Daoy (cell line): ENCODE measurements at places on chromosomes 6 and 20. TPM values are rescaled to one million over a fixed set of nuclear protein-coding genes. Genes with fewer than 3 reads are reported as not detected.

DNA sequence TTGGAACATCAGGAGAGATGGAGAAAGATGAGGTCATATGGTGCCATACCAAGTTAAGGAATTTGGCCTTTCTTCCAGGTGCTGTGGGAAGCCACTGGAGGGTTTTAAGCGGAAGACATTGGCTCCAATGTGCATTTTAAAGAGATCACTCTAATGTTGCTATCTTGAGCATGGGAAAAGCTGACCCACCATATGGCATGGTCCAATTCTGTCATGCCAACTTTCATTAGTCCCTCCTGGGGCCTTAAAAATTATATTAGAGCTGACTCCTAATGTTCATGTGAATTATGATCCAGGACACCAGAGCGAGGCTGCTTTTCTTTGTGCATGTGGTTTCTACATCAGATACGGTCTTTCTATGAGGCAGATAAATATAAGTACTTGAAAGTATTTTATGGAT, 335.0 kb upstream of the TSHZ2 start:
- no peak for DNase-seq

GRCh38 chr6:44058617-44059358, 68.5 kb downstream of the MRPL14 start:
- DNase-seq = peak; percentile 99

DNA sequence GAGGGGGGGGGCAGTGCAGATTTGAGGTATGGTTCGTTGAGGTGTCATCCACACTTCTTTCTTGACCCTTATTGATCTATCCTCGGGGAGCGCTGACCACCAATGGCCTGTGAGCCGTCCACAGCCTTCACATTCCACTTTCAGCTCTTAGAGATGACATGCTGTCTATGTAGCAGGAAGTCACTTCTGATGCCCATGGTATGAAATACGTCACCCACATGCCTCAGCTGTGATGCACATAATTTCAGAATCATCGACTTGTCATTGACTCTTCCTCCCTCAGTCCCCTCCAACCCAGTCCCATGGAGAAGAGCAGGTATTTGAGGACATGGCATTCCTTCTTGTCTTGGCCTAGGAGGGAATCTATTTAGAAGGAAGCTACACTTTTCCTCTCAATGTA, 4.7 kb upstream of the ADGRF5 start:
- peak; percentile 32 for DNase-seq

DNA sequence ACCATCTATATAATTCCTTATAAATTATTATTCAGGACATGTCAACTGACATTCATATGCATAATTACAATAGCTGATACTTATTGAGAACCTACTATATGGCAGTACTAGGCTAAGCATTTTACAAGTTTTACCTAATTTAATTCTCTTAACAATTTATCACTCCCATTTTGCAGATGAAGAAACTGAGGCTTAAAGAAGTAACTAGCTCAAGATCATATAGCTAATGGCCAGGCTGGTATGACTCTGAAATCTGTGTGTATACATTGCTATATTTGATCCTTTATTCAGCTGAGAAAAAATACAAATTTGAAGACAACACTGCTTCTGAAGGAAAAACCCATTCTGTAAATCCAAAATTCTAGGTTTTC, 85.0 kb downstream of the CRYBG1 start:
- no peak for DNase-seq

- no peak for DNase-seq
These were observed 128.9 kb upstream of the NAA20 start for GRCh38 chr20:19888269-19888671.

GRCh38 chr6:90646940-90647339, 60.1 kb upstream of the MAP3K7 start:
- DNase-seq = no peak

DNA sequence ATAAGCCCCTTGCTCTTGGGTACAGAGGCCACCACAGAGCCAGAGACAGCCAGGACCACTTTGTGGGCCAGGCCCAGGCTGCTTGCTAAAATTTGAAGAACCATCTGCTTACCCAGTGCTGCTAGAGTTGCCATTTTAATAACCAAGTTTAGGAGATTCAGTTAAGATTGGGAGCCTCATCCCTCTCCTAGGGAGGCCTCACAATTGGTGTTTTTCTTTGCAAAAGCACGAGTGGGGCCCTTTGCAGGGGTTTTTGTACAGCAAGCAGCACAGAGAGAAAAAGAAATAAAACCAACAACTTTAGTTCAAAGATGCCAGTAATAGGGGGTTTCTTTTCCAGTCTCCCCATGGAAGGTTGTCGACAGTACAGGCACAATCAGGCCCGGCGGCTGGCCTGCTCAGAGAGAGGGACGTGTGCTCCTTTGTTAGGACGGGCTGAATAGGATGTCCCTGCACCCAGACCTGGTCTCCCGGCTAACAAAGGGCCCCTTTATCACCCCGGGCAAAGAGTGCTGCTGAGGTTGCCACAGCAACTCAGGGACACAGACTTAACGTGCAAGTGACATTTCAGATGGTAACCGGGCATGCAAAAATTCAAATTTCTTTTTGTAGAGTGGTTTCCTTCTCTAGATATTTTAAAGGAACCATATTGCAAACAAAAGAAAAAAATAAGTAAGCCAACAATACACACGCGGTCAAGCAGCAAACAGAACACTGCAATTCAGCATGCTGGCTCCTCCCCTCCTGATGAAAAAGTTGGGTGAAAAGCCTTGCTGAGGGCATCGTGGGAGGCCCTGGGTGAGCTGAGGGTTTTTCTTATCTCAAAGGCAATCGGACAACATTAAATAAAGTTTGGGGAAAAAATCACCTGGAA, 10.5 kb upstream of the TOX2 start:
- no peak for DNase-seq

DNA sequence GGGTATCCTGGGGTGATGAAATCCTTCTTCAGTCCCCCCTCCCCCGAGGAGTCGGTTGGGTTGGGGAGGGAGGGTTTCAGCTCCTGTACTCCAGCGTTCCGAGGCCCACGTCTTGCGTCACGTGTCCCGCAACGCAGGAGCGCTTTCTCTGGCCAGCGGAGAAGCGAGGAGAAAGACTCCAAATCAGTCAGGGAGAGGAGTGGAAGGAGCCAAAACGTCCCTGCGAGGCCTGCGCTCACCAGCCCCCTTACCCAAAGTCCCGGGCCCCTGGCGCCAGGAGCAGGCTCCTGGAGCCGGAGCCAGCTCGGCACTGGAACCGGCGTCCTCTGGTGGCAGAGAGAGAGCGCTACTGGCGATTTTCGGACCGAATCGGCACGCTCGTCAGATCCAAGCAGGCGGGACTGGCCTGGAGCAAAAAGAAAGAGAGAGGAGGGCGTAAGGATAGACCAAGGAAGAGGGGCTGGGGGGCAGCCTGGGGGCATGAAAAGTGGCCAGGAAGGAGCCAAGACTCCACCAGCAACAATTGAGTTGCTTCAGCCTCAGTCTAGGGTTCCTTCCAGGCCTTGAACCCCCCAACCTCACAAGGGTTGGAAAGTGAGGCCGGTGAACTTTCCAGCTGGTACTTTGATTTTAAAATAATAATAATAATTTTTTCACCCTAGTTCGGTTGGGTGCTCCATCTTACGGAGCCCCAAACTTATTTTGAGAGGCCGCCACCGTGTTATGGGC, at the start of gene GNAS:
Gene GNAS, plus strand, starts transcription at position 174 of the 729 bp plus-strand sequence.
- DNase-seq = peak; percentile 76

DNA sequence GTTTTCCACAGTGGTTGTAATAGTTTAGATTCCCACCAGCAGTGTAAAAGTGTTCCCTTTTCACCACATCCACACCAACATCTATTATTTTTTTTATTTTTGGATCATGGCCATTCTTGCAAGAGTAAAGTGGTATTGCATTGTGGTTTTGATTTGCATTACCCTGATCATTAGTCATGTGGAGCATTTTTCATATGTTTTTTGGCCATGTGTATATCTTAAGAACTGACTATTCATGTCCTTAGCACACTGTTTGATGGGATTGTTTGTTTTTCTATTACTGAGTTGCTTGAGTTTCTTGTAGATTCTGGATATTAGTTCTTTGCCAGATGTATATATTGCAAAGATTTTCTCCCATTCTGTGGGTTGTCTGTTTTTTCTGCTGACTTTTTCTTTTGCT, 820.1 kb downstream of the TENT5A start:
- no peak for DNase-seq

- no peak for DNase-seq
These were observed 105.3 kb upstream of the SLC22A16 start for GRCh38 chr6:110581679-110582078.

DNA sequence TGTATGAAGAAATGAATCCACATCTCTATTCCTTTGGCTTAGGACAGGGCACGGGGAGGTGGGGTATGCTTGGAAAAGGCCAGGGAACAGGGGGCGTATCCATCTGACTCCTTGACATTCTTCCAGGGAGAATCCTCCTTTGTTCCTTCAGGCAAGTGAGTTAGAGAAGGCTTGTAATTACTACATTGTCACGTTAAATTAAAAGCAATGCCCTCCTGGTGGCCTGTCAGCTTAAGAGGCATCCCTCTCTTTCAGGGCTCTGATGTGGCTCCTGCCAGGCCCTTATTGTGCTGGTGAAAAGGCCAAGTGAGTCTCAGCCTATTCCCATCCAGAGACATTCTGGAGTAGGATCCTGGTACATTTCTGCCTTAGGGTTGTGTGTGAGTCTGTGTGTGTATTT, 128.3 kb downstream of the FOXA2 start:
- DNase-seq = no peak

DNA sequence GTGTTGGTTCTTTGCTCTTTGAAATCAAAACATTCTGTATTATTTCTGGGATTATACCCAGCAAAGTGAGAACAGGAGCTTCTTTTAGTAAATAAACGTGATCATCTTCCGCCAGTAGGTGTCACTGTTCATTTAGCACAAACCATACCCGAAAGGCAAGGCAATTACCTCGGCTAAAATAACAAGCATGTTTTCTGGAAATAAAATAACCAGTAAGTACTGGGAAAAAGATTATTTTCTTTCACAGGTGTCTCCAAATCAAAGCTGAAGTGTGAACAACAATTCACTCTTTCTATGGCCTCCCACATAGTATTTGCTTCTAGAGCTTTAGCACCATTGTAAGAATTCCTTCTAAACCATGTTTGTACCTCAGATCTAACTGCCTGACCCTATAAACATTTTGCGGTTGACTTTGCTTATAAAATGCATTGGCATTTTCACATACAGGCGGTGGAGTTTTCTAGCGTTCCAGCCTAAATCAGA, 144.6 kb upstream of the AGPAT4 start:
- DNase-seq = peak; percentile 84

GRCh38 chr20:34043025-34043424, 49.3 kb downstream of the RALY start:
- DNase-seq = no peak

GRCh38 chr20:50296450-50297375, 106.1 kb downstream of the CEBPB start:
- no peak for DNase-seq

DNA sequence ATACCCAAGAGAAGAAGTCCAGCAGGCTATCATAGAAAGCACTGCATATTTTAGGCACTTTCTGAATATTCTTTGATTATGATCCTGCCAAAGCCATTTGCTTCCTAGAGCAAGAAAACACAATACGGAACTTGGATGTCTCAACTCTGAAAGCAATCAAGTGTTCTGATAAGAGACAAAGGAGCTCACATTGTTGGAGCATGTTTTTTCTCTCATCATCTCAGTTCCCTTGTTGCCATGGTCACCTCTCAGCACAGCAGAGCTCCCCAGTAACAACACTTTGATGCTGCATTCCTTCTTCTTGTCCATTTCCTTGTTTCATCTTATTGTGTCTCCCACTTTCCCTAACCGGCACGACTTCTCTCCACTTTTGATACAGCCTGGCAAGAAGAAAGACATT, 168.7 kb upstream of the FUT9 start:
- no peak for DNase-seq

- DNase-seq = no peak
These were observed 38.6 kb downstream of the PDYN start for GRCh38 chr20:1955217-1955616.

DNA sequence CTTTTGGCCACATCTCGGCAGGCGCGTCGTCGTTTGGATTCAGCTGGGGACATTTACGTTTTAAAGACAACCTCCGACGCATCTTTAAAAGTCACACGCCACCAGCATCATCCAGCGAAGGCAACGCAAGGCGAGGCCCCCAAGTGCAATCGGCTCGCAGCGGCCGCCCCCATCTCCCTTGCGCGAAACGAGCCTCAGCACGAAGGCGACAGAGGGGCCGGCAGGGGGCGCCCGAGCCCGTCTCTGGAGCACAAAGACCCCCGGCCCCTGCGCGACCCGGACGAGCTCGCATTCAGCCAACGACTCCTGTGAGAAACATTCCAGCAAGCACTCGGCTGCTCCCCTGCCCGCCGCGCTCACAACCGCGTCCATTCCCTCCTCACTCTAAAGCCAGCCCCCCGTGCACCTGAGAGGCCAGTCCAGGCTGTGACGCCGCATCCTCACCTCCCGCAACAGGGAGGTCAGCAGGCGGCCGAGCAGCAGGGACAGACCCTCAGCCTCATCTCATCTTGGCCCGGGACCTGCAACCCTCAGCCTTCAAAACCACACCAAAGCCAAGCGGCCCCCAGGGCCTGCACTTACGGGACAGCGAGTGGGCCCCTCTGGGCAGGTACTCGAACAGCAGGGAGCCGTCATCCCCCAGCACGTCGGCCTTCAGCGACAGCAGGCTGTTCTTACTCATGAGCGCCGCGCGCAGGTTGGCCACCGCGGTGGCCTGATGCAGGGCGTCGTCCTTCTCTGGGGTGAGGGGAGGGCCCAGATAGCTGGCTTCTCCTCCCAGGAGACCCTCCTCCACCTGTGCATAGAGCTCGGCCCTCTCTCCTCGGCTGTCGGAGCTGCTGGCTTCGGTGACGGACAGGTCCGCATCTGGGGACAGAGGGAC, 35.8 kb downstream of the SLC2A4RG start:
- peak; percentile 41 for DNase-seq

DNA sequence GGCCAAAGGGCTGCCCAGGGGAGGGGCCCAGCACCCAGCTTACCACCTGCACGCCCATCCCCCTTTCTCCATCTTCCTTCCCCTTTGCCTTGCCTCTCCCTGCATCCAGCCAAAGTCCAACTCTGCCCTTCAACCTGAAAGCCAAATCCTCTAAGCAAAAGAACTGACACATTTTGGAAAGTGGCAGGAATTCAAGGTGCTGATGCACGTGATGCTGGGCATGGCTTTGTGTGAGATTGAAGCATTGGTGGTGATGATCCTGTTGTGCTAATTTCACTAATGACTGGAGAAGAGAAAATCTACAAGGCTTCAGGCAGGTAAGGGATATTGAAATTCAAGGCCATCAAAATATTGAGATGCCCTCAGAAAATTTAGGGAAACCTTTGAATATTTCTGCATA, 23.3 kb downstream of the SYNDIG1 start:
- DNase-seq = no peak

- DNase-seq = no peak
These were observed 31.4 kb downstream of the PRDM1 start for GRCh38 chr6:106117579-106117978.

The ME1 gene
- total RNA-seq = 19.9 and 22.4 TPM in 2 replicates

The SLC35A1 gene
- total RNA-seq = 14.1 and 22.6 TPM in 2 replicates

The PDE10A gene
- 6.7 and 6.8 TPM in 2 replicates for total RNA-seq

The KIF25 gene
- total RNA-seq = not detected in 2 replicates

The FOXQ1 gene
- 0.06 and 0.63 TPM in 2 replicates for total RNA-seq

The DEK gene
- total RNA-seq = 320 and 481 TPM in 2 replicates

The CD83 gene
- total RNA-seq = 16.8 and 20.1 TPM in 2 replicates

The CSNK2A1 gene
- 123 and 154 TPM in 2 replicates for total RNA-seq

The OR2H2 gene
- total RNA-seq = not detected in 2 replicates

The LPA gene
- total RNA-seq = not detected in 2 replicates

The APCDD1L gene
- 2.8 and 3.2 TPM in 2 replicates for total RNA-seq
